ENCODE measurements at places on chromosomes 3 and 15. TPM values are rescaled to one million over a fixed set of nuclear protein-coding genes. Genes with fewer than 3 reads are reported as not detected.
A peak's percentile ranks its signal among the peaks of the same experiment; 100 is the strongest.

- peak; percentile 77 for DNase-seq
These were observed 59.8 kb upstream of the KLHL25 start for GRCh38 chr15:85854345-85855097.

- no peak for DNase-seq
These were observed 2.0 kb upstream of the TNIK start for GRCh38 chr3:171462224-171462623.

- no peak for DNase-seq
These were observed 28.1 kb downstream of the CACNA2D2 start for GRCh38 chr3:50475348-50475747.

DNA sequence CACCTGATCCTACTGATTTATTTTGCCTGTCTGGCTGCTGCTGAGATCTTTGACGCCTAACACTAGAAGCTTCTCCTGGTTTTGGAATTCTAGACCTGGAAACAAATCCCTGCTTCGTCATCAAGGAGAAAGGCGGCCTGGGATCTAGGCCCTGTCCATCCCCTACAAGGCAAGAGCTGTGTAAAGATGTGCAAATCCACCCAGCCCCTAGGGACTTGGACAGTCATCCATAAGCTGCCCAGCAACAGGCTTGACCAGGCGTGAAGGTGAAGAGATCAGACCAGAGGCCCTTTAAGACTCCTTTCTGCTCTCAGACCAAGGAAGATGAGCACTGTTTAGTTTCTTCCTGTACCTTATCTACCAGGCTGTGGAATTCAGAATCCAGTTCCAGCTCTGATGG is 32.2 kb downstream of the SLC41A3 start:
- no peak for DNase-seq

DNA sequence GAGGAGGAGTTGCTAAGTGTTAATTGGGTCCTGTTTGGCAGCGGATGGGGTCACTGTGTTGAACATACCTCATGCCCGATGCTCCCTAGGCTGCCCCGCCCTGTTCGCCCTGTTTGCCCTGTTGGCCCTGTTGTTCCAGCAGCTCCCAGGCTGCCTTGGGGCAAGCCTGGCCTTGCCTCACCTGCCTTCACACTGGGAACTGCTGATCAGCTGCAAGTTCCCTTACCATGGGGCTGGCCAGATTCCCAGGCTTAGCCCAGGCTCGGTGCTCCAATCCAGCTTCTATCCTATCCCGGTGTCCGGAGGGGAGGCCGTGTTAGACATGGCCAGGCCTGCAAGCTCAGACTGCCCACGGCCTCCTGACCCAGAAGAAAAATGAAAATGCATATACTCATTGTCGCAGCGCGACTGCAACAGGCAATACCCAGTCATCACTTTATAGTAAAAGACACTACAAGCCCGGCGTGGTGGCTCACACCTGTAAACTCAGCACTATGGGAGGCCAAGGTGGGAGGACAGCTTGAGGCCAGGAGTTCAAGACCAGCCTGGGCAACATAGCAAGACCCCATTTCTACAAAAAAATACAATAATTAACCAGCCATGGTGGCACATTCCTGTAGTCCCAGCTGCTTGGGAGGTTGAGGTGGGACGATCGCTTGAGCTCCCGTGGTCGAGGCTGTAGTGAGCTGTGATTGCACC is 42.9 kb upstream of the ZNF710 start:
- no peak for DNase-seq

The ITIH1 gene
- total RNA-seq: not detected

DNA sequence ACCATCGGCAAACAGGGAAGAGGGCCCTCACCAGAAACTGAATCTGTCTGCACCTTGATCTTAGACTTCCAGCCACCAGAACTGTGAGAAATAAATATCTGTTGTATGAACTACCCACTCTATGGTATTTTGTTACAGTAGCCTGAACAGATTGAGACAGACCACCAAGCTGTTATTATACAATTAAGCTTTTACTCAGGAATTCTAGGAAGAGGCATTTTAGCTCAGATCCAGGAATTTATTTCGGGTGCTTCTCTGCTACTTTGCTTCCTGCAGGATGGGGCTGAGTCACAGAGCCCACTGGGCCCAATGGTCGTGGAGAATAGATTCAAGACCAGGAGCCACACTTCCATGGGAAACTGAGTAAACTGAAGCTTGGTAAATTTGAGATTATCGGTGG is 145.5 kb upstream of the PFN2 start:
- DNase-seq: no peak

The CRTC3 gene
- total RNA-seq: 12.9 TPM

GRCh38 chr15:94231723-94232468 is 535 bp downstream of the MCTP2 start:
- DNase-seq: peak; percentile 28

- DNase-seq: no peak
These were observed 126.1 kb downstream of the LRRK1 start for GRCh38 chr15:101045236-101045646.

- DNase-seq: peak; percentile 22
These were observed 19.1 kb upstream of the HHATL start for GRCh38 chr3:42721690-42722089.

DNA sequence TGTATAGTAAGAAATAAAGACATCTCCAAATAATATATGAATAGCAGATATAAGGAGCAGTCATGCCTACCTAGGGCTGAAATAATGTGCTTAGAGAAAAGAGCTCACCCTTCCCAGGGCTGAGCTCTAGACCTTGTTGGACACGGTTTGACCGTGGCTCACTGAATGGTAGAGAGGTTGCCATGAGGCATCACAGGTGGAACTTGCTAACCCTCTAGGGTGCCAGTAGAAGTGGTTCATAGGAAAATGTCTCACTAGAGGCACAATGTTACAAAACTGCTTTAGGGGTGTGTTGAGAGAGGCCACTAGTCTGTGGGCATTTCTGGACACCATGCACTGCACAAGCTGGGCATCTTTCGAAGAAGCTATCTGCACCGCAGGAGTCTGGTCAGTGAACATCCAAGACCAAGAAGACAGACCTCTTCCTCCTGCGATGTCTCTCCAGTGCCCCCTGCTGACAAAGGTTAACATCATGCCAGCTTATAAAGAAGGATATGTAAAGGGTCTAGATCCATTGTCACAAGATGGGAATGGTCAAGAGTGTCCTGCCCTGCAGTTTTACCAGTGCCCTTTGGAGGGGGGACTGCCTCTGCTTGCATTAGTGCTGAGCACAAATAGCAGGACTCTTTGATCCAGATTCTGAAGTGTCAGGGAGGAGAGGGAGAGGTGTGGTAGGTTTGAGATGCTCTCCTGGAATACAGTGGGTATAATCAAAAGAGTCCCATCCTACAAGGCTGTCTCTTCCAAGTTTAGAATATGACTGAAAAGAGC is 266.8 kb downstream of the ZNF385D start:
- peak; percentile 85 for DNase-seq

DNA sequence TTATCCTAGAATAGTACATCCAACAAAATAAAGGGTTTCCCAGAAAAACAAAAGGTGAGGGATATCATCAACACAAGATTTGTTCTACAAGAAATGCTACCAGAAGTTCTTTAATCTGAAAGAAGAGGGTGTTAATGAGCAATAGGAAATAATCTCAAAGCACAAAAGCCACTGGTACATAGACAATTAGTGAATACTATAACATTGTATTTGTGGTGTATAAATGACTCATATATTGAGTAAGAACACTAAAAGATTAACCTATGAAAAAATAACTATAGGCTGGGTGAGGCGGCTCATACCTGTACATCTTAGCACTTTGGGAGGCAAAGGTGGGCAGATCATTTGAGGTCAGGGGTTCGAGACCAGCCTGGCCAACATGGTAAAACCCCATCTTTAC is 210.2 kb upstream of the SLITRK3 start:
- DNase-seq: no peak

- no peak for DNase-seq
These were observed 93.6 kb upstream of the POU1F1 start for GRCh38 chr3:87370007-87370406.

The WNT5A gene
- 1.3 TPM for total RNA-seq

GRCh38 chr3:168558728-168559411 is 463.1 kb upstream of the GOLIM4 start:
- no peak for DNase-seq

The ACY1 gene
- total RNA-seq: 180 TPM

DNA sequence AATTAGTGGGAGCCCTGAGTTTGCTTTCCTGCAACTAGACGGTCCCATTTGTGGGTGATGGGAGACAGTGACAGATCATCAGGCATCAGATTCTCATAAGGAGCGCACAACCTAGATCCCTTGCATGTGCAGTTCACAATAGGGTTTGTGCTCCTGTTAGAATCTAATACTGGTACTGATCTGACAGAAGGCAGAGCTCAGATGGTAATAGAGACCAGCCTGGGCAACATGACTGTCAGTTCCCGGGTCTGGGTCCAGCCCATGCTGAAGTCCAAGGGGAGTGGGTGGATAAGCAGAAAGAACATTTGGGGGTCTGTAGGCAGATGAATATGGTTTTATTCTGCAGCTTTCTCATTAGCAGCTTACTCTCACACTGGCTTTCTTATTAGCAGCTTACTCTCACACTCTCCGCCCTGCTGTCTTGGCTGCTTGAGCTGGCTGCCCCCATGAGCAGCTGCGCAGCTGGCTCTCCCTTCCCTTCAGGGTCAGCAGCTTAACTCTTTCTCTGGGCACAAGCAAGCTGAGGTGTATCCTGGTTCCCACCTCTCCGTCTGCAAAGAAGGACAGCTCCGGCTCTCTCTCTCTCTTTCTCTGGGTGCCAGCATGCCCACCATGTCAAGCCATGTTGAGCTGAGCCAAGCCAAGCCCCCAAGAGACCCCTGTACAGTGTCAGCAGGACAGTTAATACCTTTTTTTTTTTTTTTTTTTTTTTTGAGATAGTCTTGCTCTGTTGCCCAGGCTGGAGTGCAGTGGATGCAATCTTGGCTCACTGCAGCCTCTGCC is 46.5 kb downstream of the KLHDC8B start:
- no peak for DNase-seq

DNA sequence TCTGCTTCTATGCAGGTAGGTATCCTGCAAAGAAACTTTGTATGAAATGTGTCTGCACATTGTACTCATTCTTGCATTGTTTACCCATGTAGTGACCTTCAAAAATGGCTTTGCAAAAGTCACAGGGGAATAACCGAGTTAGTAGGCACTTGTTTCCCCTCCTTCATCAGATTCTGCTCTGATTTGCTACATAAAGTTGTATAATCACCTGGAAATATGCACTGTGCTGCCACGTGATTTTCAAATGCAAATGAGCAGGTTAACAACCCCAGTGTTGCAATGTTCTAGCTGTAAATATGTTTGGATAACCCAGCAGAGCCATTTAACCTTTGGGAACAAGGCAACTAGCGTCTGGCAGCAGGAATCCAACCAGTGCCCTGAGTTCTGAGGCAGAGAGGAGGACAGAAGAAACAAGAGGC is at the start of gene KNG1:
Gene KNG1, plus strand, starts transcription at position 321 of the 419 bp plus-strand sequence. CDS start 184 bp downstream, outside the sequence.
- no peak for DNase-seq

The CCR4 gene
- total RNA-seq: 0.29 TPM

Data from SK-MEL-5 (cell line).